ENCODE measurements at places on chromosomes 6 and 20.

GRCh38 chr6:157239671-157240058 lies 83.7 kb downstream of the TMEM242 start:
- peaks cover 27% of the 10 kb centered on the region for H3K4me1 ChIP-seq
- DNase-seq = no peak
- H3K36me3 ChIP-seq = no peaks in the 10 kb centered on the region
- peak overlapping the region; percentile 59 for H3K4me3 ChIP-seq
- peaks cover 40% of the 10 kb centered on the region for H3K27me3 ChIP-seq

DNA sequence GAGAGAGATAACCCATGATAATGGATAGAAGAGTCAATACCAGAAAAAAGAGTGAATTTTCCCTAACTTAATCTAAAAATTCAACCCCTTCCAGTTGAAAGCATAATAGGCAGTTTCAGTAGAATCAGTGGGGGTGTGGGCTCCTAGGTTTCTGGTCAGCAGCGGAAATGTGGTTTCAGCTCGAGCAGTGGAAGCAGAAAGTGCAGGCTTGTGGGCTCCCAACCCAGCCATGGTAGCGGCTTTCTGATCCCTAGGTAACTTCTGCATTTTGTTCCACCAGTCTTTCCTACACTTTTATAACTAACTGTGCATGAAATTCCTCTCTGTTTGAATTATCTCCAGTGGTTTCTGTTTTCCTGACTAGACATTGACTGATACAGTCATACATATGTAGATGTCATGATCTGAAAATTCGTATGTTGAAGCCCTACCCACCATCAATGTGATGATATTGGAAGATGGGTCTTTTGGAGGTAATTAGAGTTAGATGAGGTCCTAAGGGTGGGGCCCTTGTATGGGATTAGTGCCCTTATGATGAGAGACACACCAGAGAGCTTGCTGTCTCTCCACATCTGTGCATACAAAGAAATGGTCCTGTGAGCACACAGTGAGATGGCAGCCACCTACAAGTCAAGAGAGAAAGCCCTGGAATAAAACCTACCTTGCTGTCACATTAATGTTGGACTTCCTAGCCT lies 6.5 kb upstream of the DDO start:
- 0 out of 2 replicates have a peak, but pooled peaks cover 3% of the 10 kb centered on the region for H3K36me3 ChIP-seq
- H3K27ac ChIP-seq = no peak overlapping the region
- peaks cover 36% of the 10 kb centered on the region for H3K27me3 ChIP-seq
- H3K4me1 ChIP-seq = no peaks in the 10 kb centered on the region

DNA sequence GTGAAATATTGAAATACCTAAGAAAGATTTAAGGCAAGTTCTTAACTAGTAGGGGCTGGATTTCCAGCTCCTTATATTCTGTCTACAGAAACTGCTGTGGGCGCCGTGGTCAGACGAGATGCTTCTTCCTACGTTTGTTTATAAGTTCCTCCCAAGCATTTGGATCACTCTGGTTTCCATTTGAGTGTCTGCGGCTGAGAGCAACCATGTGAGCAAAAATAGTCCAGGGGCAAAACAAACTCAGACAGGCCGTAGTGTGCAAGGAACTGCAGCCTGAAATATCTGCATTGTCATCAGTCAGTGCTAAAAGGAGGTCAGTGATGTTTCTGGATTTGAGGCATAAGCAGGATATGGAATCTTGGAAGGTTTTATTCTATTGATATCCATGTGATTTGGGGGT lies 485.9 kb upstream of the JAG1 start:
- H3K4me1 ChIP-seq = peaks cover 7% of the 10 kb centered on the region
- H3K4me3 ChIP-seq = no peak overlapping the region
- DNase-seq = peak; percentile 7
- H3K27ac ChIP-seq = no peak overlapping the region

DNA sequence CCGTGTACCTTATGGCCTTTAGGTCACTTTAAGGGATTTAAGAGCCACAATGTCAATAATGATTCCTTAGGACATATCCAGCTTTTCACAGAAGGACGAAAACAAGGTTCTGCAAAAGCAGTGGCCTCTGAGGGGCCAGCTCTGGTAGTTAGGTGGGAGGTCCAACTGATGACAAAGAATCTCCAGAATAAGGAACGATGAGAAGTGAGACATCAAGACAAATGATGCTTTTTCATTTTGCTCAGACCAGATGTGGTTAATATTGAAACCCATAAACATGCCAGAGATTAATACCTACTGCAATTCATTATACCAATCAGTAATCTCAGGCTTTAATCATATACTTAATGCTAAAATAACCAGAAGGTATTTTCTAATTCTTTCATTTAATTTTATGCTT lies 1.9 kb downstream of the C6orf58 start:
- H3K4me3 ChIP-seq = no peak overlapping the region
- DNase-seq = no peak
- no peak overlapping the region for H3K27ac ChIP-seq
- H3K4me1 ChIP-seq = peaks cover 16% of the 10 kb centered on the region
- peaks cover 4% of the 10 kb centered on the region for H3K27me3 ChIP-seq
- no peaks in the 10 kb centered on the region for H3K36me3 ChIP-seq

DNA sequence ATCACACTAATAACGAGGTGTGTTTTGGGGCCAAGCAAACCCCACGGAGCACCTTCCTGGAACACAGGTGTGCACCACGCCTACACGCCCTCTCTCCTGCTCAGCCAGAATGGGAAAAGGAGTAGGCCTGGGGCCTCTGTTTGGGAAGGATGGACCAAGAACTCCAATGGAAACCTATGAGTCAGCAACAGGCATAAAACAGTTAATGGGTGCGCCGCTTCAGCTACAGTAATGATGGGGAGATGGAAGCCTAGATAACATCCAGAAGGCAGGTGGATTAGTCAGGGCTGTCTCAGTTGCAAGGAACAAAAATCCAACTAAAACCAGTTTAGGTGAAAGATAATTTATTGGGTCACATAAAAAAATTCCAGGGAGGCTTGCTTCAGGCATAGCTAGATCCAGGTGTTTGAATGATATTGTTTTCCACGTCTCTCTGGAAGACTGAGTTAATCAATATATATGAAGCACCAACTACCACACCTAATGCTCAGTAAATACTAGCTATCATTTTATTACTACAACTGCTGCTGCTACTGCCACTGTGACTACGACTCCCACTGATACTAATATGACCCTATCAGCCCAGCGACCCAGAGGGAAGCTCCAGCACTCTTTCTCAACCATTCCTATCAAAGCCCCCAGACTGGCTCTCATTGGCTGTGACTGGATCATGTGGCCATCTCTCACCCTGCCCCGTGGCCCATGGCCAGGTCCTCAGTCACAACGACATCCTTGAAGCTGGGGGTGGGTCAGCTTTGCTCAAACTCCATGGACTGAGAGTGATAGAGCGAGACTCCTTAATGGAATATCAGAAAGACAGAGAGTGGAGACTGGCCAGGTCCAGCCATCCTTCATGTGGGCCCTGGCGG lies 155.2 kb upstream of the PTPN1 start:
- H3K36me3 ChIP-seq = no peaks in the 10 kb centered on the region
- H3K27ac ChIP-seq = no peak overlapping the region
- H3K27me3 ChIP-seq = peaks cover 6% of the 10 kb centered on the region
- H3K4me1 ChIP-seq = no peaks in the 10 kb centered on the region
- H3K4me3 ChIP-seq = no peak overlapping the region

DNA sequence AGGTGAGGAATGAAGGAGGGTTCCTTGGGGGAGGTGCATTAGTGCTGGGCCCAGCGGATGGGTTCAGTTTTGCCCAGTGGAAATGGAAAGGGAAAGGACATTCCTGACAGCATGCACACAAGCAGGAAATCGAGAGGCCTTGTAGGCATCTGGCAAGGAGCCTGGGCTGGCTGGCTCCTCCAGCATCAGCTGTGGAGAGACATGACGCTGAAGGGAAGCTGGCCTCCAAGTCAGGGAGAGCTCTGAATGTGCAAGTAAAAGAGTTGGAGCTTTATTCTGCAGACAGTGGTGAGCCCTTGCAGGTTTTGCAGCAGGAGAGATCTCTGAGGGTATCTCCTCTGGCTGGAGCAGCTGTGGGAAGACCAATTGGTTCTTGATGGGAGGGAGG lies 154.3 kb downstream of the MRPL14 start:
- peaks cover 7% of the 10 kb centered on the region for H3K36me3 ChIP-seq
- peaks cover 2% of the 10 kb centered on the region for H3K27me3 ChIP-seq
- DNase-seq = peak; percentile 85

DNA sequence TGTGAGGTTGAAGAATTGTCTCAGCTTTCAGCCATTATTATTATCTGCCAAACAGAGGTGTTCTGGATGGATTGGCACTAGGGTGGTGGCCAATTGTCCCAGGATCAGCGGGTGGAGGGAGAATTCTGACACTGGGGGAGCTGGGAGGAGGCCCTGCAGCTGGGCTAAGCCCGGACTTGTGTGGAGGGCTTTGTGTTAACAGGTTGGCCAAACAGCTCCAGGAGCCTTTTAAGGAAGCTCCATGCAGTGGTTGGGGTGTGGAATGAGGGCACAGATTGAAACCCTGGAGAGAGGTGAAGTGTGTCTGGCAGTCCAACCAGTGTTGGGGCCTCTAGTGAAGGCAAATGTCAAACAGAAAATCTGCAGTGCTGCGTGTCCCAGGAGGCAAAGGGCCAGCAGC lies 135.8 kb downstream of the IMPG1 start:
- H3K36me3 ChIP-seq = no peaks in the 10 kb centered on the region
- H3K4me3 ChIP-seq = no peak overlapping the region
- peaks cover 4% of the 10 kb centered on the region for H3K27me3 ChIP-seq
- H3K27ac ChIP-seq = no peak overlapping the region
- DNase-seq = no peak
- peaks cover 9% of the 10 kb centered on the region for H3K4me1 ChIP-seq

GRCh38 chr6:45990162-45990561 lies 25.5 kb downstream of the CLIC5 start:
- no peaks in the 10 kb centered on the region for H3K27me3 ChIP-seq
- no peaks in the 10 kb centered on the region for H3K4me1 ChIP-seq
- H3K4me3 ChIP-seq = no peak overlapping the region

DNA sequence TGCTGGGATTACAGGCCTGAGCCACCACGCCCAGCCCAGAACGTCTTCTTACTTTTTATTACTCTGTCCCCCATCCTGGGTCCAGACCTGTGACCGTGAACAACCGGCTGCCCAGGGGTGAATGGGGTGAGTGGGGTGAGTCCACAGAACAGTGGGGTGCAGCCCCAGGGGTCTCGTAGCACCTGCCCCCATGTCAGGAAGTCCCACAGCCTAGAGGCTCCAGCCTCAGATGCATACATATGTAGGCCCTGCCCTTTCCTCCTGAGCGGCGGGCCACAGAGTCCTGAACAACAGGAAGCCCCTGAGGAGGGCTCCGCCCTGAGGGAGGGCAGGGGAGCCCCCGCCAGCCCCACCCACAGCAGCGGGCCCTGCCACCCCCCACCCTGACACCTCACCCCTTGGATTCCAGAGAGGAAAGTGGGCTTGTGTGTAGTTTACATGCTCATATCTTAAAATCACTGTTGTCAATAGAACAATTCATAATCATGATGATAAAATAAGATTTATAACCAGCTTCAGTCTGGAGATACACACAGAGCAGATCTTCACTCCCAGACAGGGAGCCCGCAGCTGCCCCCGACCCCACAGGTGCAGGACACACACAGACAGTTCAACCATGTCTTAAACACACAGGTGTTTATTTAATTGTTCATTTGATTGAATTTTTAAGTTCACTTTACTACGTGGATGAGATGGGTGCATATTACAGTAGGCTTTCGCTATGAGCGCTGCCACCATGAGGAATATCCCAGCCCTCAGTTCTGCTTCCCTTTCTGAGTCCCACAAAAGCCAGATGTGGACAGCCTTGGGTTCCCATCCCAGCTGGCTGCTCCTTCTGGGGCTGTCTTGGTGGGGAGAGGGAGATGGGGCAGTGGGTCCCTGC lies 12.4 kb upstream of the GMEB2 start:
- H3K27ac ChIP-seq = no peak overlapping the region
- H3K36me3 ChIP-seq = 0 out of 2 replicates have a peak, but pooled peaks cover 4% of the 10 kb centered on the region
- H3K27me3 ChIP-seq = peaks cover 8% of the 10 kb centered on the region
- peaks cover 15% of the 10 kb centered on the region for H3K4me1 ChIP-seq

- DNase-seq = no peak
- H3K4me1 ChIP-seq = peaks cover 45% of the 10 kb centered on the region
- H3K27ac ChIP-seq = peak overlapping the region; percentile 49
- no peak overlapping the region for H3K4me3 ChIP-seq
- peaks cover 47% of the 10 kb centered on the region for H3K36me3 ChIP-seq
These were observed 16.3 kb upstream of the SDCBP2 start for GRCh38 chr20:1345030-1345755.

- H3K27ac ChIP-seq = peak overlapping the region; percentile 48
- peaks cover 72% of the 10 kb centered on the region for H3K4me1 ChIP-seq
- no peak overlapping the region for H3K4me3 ChIP-seq
- peaks cover 5% of the 10 kb centered on the region for H3K36me3 ChIP-seq
- peak; percentile 47 for DNase-seq
These were observed 100.7 kb upstream of the STMND1 start for GRCh38 chr6:17001188-17001587.

DNA sequence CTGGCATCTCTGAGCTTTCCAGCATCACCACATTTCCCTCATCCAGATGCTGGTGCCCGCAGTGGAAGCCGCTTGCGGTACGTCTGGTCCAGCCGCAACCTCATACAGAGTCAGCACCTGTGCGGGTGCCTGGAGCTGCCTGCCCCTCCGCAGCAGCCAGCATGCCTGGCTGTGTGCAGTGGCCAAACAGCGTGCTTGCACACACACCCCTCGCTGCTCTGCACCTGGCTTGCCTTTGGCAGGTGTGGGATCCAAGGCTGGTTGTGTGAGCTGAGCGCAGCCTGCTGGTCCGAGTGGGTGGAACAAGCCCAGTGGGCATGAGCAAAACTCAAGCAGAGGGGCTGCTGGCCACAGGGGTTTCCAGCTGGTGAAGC lies 3.1 kb upstream of the HINT3 start:
- no peak overlapping the region for H3K27ac ChIP-seq
- H3K4me3 ChIP-seq = no peak overlapping the region
- DNase-seq = no peak
- peaks cover 29% of the 10 kb centered on the region for H3K4me1 ChIP-seq
- no peaks in the 10 kb centered on the region for H3K36me3 ChIP-seq
- H3K27me3 ChIP-seq = no peaks in the 10 kb centered on the region

DNA sequence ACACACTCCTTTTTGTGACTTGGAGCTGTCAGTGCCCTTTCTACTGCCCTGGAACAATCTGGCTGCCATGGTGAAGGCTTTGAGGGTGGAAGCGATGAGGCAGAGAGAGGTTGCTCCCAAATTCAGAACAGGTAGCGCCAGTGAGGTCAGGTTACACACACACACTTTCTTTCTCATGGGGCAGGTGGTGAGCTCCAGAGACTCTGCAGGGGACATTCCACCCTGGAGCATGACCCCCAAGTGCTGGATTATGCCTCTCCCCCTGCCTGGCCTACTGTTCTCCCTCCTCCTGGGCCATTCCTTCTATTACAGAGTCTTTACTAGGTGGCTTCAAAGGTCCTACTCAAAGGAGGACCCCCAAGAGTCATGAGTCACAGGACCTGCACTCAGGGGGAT lies 98.0 kb downstream of the EYA2 start:
- H3K36me3 ChIP-seq = no peaks in the 10 kb centered on the region
- H3K4me3 ChIP-seq = no peak overlapping the region
- no peaks in the 10 kb centered on the region for H3K4me1 ChIP-seq
